Activated naive CD4-positive, alpha-beta T cell treated with anti-CD3 and anti-CD28 coated beads, Interleukin-2, amount 50 U/mL, for 16 hours (primary cell): ENCODE measurements at places on chromosomes 5 and 9.
A peak's percentile ranks its signal among the peaks of the same experiment; 100 is the strongest.

DNA sequence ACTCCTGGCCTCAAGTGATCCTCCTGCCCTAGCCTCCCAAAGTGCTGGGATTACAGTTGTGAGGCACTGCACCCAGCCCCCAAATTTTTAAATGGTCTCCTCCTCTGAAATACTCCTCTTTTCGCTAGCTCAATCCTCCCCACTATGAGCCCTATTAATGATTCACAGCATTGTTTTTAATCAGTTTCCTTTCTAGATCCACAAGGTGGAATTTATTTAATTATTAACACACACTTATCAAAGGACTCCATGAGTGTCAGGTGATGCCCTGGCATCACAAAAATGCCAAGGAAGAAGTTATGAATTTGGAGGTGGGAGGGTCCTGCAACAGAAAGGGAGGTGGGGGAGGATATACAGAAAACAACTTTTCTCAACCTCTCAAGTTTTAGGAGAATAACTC is 806.5 kb downstream of the PRELID2 start:
- DNase-seq, result no peak

DNA sequence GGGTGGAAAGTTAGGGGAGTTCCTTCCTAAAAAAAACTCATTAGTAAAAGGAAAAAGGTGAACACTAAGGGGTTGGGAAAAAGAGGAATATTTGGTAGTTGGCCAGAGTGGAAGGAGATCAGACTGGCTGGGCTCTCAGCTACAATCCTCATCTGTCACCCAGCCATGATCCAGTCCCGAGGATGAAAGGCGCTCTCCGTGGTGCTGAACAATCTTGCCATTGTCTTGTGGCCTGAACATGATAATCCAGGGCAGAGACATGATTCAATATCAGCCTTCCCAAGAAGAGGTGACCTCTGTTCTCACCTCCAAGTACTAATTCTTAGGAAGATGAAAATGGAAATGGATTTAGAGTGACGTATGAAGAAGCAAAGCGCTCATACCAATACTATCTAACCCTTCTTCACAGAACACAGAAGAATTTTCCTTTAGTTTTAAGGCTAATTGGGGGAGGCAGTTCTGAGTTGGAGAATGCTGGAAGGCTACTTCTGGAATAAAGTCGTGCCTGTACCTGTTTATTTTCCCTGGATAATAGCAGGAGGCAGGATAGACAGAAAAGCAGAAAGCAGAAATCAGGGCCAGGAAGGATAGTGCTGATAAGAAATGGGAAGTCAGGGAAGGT is 36.6 kb upstream of the MYORG start:
- peak; percentile 25 for DNase-seq

GRCh38 chr5:180646963-180647305 is 2.5 kb downstream of the FLT4 start:
- DNase-seq, result no peak

GRCh38 chr5:158117467-158118160 is 258.7 kb upstream of the CLINT1 start:
- DNase-seq, result no peak

GRCh38 chr5:158382473-158382872 is 523.5 kb upstream of the CLINT1 start:
- DNase-seq, result no peak

GRCh38 chr5:132070460-132071337 is 2.9 kb upstream of the CSF2 start:
- DNase-seq, result no peak

DNA sequence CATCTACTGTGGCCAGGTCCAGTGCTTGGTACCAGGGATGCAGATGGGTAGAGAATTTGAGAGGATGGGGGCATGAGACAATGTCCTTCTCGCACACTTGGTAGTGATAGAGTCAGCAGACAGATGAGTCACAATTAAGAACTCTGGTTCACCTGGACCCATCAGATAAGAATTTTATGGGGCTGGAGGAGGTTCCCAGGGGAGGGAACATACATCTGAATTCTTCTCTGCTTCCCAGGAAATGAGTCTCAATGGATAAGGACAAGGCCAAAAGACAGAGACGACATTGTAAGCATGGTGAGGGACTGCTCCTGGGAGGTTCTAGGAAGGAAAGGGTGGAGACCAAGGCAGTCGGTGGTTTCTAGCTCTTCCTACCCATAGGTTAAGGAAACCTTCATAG is 5.3 kb downstream of the SLC4A9 start:
- no peak for DNase-seq

- no peak for DNase-seq
Measured at GRCh38 chr9:83511051-83511450, 27.1 kb downstream of the FRMD3 start.

DNA sequence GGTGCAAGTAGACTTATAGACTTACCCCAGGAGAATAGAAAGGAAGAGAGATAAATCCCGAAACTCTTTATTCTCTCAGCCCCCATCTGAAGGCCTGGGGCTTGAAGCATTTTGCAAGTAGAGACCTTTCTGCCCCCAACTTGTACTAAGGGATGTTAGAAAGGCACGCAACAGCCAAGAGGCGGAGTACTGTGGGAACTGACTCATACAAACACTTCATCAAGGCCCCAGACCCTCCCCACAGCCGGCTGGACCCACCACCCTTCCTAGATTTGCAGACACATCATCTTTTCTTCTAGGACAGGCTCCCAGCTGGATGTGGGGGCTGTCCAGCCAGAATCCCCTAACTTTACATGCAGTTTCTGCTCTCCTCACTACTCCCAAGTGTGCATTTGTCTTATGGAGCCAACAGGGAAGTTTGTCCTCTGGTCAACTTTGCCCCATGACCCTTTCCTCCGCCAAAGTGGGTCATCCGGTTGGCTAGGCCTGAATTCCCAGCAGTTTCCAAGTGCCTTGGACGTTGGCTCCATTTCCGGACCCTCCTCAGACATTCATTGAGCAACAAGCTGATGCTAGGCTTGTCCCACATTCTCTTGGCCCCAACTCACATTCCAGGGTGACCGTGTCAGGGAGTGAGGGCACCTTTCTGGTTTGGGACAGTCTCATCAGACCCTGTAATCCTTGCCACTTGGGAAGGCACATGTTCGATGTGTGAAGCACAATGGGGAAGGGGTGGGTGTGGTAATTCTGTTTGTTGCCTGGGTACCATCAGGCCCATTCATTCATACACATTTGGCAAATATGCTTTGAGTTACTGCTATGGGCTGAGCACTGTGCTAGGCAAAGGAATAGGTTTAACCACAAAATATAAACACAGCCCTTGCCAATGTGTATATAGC is 64.6 kb downstream of the ABLIM3 start:
- DNase-seq, result no peak
